Central memory CD8-positive, alpha-beta T cell (primary cell): ENCODE measurements at places on chromosomes 11 and 22.

- no peak for DNase-seq
Measured at GRCh38 chr11:67698247-67698646, 23.8 kb upstream of the ALDH3B2 start.

DNA sequence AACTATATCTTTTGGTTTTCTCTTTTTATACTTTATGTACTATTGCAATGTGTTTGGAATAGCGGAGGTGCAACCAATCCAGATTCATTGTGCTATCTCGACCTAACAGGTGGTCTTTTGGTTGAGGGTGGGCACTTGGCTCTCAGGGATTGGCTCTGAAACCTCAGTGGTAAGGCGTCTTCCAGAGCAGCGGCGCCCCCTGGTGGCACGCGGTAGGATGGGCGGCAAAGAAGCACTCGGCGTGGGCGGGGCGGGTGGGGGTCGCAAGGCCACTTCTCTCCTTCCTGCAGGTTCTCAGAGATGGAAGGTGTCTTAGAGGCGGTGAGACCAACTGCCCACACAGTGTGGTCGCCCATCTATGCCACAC, 19.2 kb upstream of the PLET1 start:
- DNase-seq = peak; percentile 68

DNA sequence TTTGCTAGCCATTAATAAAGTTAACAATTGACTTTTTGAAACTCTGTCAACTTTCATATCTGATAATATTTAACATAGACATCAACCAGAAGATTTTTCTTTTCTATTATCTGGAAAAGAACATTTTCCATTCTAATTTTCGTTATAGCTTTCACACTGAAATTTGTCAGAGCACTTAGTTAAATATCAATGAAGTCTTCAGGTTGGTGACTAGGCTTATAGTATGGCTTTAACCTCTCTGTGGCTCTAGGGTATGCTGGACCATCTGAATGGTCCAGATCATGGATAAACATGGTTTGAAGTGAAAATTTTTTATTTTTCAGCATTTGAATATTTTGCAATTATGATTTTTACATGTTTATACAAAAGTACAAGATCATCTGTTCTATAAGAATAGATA, 548.1 kb downstream of the CNTN5 start:
- DNase-seq = no peak

DNA sequence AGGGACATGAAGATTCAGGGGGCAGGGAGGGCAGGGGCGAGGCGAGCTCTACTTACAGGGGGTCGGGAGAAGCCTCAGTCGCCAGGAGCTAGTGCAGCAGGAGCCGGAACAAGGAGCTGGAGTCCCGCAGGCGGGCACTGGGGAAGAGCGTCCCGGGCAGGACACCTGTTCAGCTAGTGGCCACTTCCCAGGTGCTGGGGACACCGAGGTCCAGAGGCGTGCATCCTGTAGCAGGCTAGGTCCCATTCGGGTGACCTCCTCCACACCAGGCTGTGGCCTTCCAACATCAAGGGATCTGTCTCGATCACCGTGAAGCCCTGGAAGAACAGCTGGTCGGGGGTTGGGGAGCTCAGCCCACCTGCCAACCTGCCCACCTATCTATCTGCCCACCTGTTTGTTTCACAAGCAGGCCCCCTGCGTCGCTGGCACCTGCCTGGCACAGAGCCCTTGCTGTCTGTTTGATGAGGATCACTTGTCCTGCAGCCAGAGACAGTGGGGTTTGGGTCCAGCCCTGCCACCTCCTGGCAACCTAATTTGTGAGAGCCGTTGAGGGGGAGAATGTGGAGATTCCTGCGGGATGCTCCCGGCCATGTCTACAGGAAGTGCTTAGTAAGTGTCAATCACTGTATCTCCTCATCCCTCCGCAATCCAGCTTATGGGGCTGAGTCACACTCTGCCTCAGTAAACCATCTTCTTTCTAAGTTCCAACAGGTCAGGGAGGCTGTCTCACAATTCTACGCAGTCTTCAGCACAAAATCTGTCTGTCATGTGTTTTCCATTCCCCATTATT, 940.9 kb downstream of the BRD1 start:
- DNase-seq = no peak

GRCh38 chr22:18013436-18013835, 10.9 kb downstream of the MICAL3 start:
- DNase-seq = no peak

DNA sequence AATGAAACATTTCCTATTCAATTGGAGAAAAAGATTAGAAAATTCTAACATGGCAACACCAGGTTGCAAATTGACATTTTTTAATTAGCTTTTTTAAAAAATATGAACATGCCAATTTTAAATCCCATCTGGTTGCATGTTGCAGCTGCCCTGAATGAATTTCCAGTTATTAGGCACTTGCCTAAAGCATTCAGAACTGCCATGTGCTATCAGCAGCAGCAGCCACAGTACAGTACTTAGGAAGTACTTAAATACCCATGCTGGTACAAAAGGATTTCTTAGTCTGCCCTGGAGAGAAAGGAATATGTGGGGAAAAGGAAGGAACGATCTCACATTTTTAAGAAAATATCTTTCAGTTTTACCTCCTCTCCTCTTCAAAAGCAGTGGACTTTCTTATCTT, 46.2 kb downstream of the FAM168A start:
- no peak for DNase-seq

- DNase-seq = no peak
Measured at GRCh38 chr11:94746721-94747120, 21.4 kb upstream of the AMOTL1 start.

- no peak for DNase-seq
Measured at GRCh38 chr11:110134110-110134509, 40.9 kb downstream of the ZC3H12C start.

GRCh38 chr11:79430280-79430679, 10.6 kb downstream of the TENM4 start:
- no peak for DNase-seq

DNA sequence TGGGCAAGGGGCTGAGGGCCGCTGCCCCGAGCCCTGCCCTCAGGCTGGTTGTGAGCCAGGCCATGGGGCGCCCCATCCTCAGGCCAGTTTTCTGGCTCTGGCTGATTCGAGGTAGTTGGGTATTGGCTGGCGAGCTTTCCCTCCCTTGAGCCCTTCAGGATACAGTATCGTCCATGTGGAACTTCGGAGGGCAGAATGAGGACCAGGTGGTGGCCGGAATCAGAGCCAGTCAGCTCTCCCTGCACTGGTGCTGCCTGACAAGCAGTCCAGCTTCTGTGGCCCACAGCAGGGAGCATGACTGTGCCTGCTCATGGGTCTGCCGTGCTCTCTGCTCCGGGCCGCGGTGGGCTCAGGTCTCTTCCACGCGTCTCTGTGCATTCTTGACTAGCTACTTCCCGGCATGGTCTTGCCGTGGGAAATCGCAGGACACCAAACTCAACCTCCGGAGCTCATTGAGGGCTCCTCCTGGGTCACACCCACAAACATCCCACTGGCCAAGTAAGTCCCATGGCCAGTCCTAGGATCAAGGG, 1289.3 kb downstream of the BRD1 start:
- no peak for DNase-seq

DNA sequence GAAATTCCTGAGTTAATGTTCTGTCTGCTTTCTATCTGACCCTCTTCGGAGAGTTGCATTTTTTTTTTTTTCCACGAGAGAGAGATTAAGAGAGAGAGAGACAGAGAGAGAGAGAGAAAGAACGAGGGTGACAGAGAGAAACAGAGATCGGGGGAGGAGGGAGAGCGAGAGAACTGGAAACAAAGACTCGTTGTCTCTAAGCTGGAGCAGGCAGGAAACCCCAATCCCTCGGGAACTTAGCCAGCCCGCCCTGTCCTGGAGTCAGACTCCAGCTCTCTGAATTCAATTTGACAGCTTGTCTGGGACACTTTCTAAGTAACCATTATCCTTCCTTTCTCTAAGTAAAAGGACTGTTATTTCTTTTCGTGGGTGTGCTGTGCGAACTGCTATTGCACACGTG, 76.9 kb downstream of the KCNJ1 start:
- DNase-seq = no peak
